ENCODE measurements at places on chromosomes 5 and 9.
A peak's percentile ranks its signal among the peaks of the same experiment; 100 is the strongest.

GRCh38 chr5:73901043-73901442 lies 275.0 kb downstream of the ARHGEF28 start:
- DNase-seq: no peak
- no peaks in the 10 kb centered on the region for H3K27me3 ChIP-seq
- H3K36me3 ChIP-seq: no peaks in the 10 kb centered on the region
- no peak overlapping the region for H3K27ac ChIP-seq

DNA sequence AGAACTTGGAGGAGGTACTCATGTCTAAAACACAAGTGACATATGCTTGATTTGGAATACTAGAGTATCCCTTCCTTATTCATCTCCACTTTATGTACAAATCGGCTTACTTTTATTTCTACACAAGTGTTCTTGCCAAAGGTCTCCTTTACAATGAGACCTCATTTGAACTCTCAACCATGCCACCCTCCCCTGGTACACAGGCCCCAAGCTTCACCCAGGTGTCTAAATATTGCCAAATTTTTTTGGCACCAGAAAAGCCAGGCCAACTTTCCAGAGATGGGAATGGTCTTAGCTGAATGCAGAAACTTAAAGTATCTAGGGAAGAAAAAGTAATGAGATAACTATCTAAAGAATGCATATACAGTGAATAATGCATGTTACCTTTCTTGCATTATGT lies 18.9 kb downstream of the LYSMD3 start:
- peaks cover 2% of the 10 kb centered on the region for H3K36me3 ChIP-seq
- H3K27ac ChIP-seq: no peak overlapping the region
- no peak overlapping the region for H3K4me3 ChIP-seq
- no peaks in the 10 kb centered on the region for H3K27me3 ChIP-seq
- H3K4me1 ChIP-seq: no peaks in the 10 kb centered on the region

DNA sequence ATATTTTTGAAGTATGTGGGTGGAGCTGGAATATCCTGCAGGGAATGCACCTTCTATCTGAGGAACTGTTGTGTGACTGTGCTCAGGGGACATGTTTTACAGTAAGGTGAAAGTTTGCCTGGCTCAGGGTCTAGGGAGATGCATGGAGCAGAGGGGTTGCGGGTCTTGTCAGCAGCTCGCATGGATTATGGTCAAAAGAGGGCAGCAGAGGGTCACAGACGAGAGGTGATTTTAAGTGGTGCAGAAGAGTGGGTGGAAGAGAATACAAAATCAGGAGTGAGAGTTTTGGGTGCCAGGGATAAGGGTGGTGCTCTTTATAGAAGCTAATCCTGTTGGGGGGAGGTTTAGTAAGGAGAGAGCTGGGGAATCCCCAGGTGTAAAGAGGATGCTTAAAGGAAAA lies 53.5 kb upstream of the GRIN3A start:
- peak; percentile 40 for DNase-seq
- no peak overlapping the region for H3K4me3 ChIP-seq
- H3K4me1 ChIP-seq: no peaks in the 10 kb centered on the region
- H3K27ac ChIP-seq: no peak overlapping the region
- H3K27me3 ChIP-seq: peaks cover 2% of the 10 kb centered on the region
- H3K36me3 ChIP-seq: no peaks in the 10 kb centered on the region

DNA sequence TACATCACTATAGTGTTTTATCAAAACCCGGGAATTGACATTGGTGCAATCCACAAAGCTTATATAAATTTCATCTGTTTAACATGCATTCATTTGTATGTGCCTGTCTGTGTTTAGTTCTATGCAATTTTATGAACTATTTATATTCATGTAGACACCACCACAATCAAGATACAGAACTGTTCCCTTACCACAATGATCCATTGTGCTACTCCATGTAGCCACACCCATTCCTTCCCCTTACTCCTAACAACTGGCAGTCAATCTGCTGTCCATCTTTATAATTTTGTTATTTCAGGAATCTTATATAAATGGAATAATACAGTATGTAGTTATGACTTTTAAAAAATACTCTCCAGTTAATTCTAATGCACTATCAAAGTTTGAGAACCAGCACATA lies 389.5 kb downstream of the HTR1A start:
- DNase-seq: no peak
- no peaks in the 10 kb centered on the region for H3K36me3 ChIP-seq
- no peak overlapping the region for H3K4me3 ChIP-seq
- H3K4me1 ChIP-seq: no peaks in the 10 kb centered on the region
- H3K27ac ChIP-seq: no peak overlapping the region

GRCh38 chr5:124990723-124991122 lies 244.3 kb upstream of the ZNF608 start:
- H3K27me3 ChIP-seq: no peaks in the 10 kb centered on the region
- no peak overlapping the region for H3K27ac ChIP-seq
- no peak for DNase-seq

GRCh38 chr5:126847826-126848251 lies 70.9 kb downstream of the LMNB1 start:
- no peak overlapping the region for H3K4me3 ChIP-seq
- peaks cover 14% of the 10 kb centered on the region for H3K4me1 ChIP-seq
- no peak overlapping the region for H3K27ac ChIP-seq
- H3K27me3 ChIP-seq: no peaks in the 10 kb centered on the region

DNA sequence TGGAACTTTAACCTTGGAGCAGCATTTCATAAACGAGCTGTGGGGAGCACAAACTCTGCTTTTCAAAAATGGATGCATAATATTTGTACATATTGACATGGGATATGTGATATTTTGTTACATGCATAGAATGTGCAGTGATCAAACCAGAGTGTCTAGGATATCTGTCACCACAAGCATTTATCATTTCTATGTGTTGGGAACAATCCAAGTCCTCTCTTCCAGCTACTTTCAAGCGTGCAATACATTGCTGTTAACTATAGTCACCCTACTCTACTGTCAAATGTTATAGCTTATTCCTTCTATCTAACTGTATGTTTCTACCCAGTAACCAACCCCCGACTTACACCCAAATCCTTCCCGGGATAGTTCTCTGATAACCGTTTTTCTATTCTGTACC lies 15.0 kb upstream of the C5orf58 start:
- no peak for DNase-seq
- no peak overlapping the region for H3K27ac ChIP-seq
- H3K27me3 ChIP-seq: no peaks in the 10 kb centered on the region

GRCh38 chr5:170143091-170143490 lies 37.4 kb downstream of the FOXI1 start:
- DNase-seq: no peak
- H3K4me1 ChIP-seq: no peaks in the 10 kb centered on the region
- H3K27me3 ChIP-seq: no peaks in the 10 kb centered on the region
- no peak overlapping the region for H3K4me3 ChIP-seq
- no peaks in the 10 kb centered on the region for H3K36me3 ChIP-seq
- H3K27ac ChIP-seq: no peak overlapping the region

DNA sequence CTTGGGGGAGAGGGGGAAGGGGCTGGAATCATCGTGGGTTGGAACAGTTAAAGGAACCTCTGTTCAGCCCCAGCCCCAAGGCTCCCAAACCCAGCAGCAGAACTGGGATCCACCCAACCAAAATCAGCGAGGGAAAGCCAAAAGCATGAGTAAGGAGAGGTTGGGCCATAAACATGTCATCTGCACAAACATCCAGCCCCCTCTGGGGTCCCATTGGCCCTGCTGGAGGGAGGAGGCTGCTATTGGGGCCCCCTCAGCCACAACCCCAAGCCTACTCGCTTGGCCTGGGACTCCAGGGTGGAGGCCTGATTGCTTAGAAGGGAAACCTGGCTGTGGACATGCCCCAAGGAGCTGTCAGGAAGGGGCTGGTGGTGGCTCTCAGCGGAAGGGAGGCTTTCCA lies 154.9 kb downstream of the FGF18 start:
- no peak for DNase-seq
- H3K27ac ChIP-seq: no peak overlapping the region
- no peaks in the 10 kb centered on the region for H3K36me3 ChIP-seq
- no peaks in the 10 kb centered on the region for H3K27me3 ChIP-seq
- H3K4me3 ChIP-seq: no peak overlapping the region
- no peaks in the 10 kb centered on the region for H3K4me1 ChIP-seq

GRCh38 chr9:100111235-100111634 lies 12.2 kb downstream of the INVS start:
- H3K4me3 ChIP-seq: no peak overlapping the region
- H3K27me3 ChIP-seq: no peaks in the 10 kb centered on the region
- H3K4me1 ChIP-seq: no peaks in the 10 kb centered on the region
- DNase-seq: peak; percentile 41
- no peak overlapping the region for H3K27ac ChIP-seq

GRCh38 chr9:88605512-88606362 lies 70.8 kb downstream of the NXNL2 start:
- no peaks in the 10 kb centered on the region for H3K4me1 ChIP-seq
- no peak overlapping the region for H3K27ac ChIP-seq
- no peak for DNase-seq
- H3K4me3 ChIP-seq: no peak overlapping the region

- H3K4me3 ChIP-seq: no peak overlapping the region
- H3K27me3 ChIP-seq: no peaks in the 10 kb centered on the region
- no peak overlapping the region for H3K27ac ChIP-seq
Observed at GRCh38 chr5:134945041-134945440, 22.7 kb upstream of the CATSPER3 start.

- no peak overlapping the region for H3K4me3 ChIP-seq
- no peak for DNase-seq
- no peak overlapping the region for H3K27ac ChIP-seq
Observed at GRCh38 chr5:103469288-103470040, 93.1 kb downstream of the NUDT12 start.

DNA sequence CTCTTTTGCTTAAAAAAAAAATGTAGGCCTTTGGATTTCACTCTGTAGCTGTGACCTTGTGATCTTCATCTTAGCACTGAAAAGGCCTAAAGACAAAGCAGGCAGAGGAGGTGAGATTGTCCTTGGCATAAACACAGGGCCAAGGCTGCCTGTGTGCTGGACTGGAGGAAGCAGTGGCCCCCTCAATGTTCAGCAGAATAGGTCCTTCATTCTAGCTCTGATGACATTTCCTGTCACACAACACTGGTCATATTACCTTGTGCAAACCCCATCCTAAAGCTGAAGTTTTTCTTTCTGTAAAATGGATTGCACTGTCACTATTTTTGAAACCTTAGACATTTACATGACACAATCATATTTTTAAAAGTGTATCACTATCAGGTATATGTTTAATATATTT lies 147.4 kb downstream of the INSYN2B start:
- peaks cover 14% of the 10 kb centered on the region for H3K4me1 ChIP-seq
- H3K4me3 ChIP-seq: no peak overlapping the region
- DNase-seq: no peak
- H3K36me3 ChIP-seq: peaks cover 9% of the 10 kb centered on the region
- no peak overlapping the region for H3K27ac ChIP-seq

DNA sequence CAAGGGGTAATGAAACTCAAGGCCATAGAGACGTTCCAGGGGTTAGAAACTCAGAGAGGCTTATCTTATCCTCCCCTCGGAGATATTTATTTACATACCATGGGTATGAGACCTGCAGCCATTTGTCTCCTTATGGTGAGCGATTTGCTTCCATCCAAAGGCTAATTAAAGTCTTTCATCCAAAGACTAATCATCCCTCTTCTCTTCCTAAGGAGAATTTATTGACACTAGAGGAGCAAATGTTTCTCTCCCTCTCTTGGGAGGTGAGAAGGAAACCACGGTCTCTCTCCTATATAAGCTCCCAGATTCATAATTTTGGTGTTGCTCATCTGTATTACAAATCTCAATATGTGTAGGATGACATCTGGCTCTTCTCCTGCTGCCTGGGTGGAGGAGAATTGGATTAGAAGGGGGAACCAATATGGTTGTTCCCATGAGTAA lies 31.0 kb upstream of the RPS23 start:
- no peak overlapping the region for H3K27ac ChIP-seq
- no peaks in the 10 kb centered on the region for H3K27me3 ChIP-seq
- DNase-seq: no peak
- peaks cover 12% of the 10 kb centered on the region for H3K4me1 ChIP-seq
- no peak overlapping the region for H3K4me3 ChIP-seq

- H3K36me3 ChIP-seq: no peaks in the 10 kb centered on the region
- H3K4me1 ChIP-seq: peaks cover 3% of the 10 kb centered on the region
- no peak for DNase-seq
Observed at GRCh38 chr9:91157883-91158282, 203.8 kb downstream of the AUH start.

- no peak for DNase-seq
- no peaks in the 10 kb centered on the region for H3K36me3 ChIP-seq
- no peaks in the 10 kb centered on the region for H3K4me1 ChIP-seq
Observed at GRCh38 chr5:34571677-34572041, 84.5 kb upstream of the RAI14 start.

DNA sequence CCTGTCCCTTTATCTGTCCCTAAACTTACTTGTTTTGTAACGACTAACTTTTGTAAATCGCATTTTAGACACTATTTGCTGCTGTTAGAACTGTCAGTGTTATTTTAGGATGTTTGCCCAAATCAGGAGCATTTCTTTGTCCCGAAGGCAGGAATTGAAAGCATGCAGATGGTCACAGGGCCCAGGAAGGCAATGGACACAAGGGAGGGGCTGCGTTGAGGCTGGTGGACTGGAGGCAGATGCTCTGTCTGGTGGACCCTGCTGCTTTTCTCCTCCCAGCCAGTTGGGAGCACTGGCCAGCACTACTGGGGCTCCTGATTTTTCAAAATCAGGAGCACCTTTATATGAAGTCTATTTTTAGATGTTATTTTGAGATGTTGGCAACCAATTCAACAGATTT lies 31.7 kb downstream of the DOCK2 start:
- H3K4me1 ChIP-seq: no peaks in the 10 kb centered on the region
- DNase-seq: no peak
- H3K36me3 ChIP-seq: peaks cover 48% of the 10 kb centered on the region
- no peaks in the 10 kb centered on the region for H3K27me3 ChIP-seq
- H3K4me3 ChIP-seq: no peak overlapping the region

DNA sequence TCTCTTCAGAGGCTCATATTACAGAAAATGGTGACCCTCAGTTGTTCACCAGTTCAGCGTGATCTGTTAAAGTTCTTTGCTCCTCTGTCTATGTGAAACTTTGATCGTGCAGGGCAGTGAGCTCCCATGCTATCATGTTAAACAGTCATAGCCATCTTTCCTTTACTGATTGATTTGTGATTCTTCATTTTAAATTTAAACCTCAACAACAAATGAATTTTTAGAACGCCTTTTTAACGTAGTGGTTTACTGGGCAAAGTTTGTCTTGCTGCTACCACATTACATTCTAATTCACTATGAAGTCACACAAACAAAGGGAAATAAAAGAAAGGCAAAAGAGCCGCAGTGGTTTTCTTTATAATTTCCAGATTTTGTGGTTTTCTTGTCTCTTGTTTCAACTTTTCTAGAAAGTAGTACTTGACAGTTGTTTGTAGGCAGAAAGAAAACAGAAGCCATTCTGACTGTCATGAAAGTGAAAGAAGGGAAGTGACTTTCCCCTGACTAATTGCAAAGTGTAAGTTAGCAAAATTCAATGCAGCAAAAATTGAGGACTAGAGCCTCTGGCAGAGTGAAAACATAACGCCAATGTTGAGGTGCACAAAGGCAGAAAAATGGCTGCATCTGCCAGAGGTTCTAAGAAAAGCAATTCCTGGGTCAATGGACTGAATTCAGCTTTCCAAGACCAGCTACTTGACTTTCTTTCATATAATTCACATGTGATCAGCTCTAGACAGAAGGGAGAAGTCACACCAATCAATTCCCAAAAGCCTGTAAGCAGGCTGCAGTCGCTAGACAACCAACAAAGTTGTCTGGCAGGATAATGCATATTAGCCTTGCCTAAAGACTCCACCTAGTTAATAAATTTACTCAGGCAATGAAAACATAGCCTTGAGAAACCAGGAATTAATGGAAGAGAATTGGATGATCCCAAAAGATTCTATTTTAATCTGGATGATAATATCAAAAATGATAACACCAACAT lies 7.1 kb upstream of the IFNA6 start:
- H3K4me3 ChIP-seq: no peak overlapping the region
- H3K27ac ChIP-seq: no peak overlapping the region
- H3K4me1 ChIP-seq: peaks cover 3% of the 10 kb centered on the region
- H3K36me3 ChIP-seq: no peaks in the 10 kb centered on the region

Data from common myeloid progenitor, CD34-positive (primary cell).